Spleen (tissue), 13 donors: ENCODE measurements at places on chromosomes 1 and 21. TPM values are rescaled to one million over a fixed set of nuclear protein-coding genes. Genes with fewer than 3 reads are reported as not detected.

- H3K27ac ChIP-seq = no peak overlapping the region
- H3K36me3 ChIP-seq = no peaks in the 10 kb centered on the region
- DNase-seq = no peak
- no peaks in the 10 kb centered on the region for H3K27me3 ChIP-seq
- peaks cover 38% of the 10 kb centered on the region for H3K4me1 ChIP-seq
Measured at GRCh38 chr1:209689477-209689876, 14.3 kb downstream of the G0S2 start.

DNA sequence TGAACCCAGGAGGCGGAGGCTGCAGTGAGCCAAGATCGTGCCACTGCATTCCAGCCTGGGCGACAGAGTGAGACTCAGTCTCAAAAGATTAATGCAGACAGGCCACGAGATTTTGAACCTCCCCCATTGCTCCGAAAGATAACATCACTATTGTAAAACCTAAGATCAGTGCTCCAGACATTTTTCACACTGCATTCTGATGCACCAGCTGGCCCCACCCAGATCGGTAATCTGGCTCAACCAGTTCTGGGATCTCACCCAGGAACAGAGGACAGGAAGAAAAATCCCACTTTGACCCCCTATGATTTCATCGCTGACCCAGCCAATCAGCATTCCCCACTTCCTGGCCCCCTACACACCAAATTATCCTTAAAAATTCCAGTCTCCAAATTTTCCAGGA, 10.7 kb upstream of the CSRP1 start:
- H3K36me3 ChIP-seq = no peaks in the 10 kb centered on the region
- H3K4me1 ChIP-seq = peaks cover 4% of the 10 kb centered on the region
- no peak for DNase-seq

DNA sequence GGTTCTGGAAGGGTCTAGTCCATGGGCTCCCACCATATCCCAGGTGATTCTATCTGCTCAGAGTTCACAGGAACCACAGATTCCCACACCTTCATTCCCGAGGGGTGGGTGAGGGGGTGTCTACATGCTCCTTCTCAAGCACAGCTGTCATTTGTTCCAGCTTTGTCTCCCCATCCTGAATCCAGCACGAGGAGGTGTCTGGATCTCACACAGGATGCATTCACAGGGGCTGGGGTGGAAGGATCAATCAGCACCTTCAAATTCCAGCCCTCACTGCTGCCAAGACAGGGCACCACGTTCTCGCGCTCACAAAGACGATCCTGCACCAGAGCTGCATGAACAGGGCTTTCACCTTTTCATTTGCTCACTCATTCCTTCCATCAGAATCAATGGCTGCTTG, 52.7 kb downstream of the TCP10L start:
- H3K4me1 ChIP-seq = no peaks in the 10 kb centered on the region
- H3K4me3 ChIP-seq = no peak overlapping the region
- H3K27ac ChIP-seq = no peak overlapping the region
- no peak for DNase-seq
- H3K27me3 ChIP-seq = no peaks in the 10 kb centered on the region

DNA sequence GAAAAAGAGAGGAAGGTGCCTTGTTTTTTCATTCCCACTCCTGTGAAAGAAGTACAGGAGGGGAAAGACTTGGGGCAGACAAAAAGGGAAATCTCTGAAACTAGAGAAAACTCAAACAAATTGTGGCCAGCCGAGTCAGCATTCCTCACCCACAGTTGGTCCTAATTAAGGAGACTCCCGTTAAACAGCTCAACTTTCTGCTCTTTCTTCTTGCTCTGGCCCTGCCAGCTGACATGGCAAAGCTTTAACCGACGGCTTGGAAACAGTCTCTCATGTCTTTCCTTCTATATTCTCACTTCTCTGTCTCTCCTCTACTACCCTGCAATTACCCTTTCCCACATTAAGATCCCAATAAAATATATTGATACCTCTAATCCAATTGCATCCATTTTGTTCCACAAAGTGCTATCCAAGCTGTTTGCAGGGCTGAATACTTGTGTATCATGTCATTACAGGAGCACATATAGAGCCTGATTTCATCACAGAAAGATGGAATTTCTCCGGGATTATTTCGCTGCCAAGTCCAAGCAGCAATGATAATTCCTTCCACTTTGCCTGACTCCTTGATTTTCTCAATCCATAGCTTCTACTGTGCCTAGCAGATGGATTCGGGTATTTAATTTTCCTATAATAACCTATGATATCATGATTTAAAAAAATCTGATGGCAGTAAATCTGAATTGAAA, 65.4 kb upstream of the IPO9 start:
- DNase-seq = no peak
- peaks cover 4% of the 10 kb centered on the region for H3K4me1 ChIP-seq
- no peak overlapping the region for H3K27ac ChIP-seq

Gene CATSPERE
- total RNA-seq = 1.5 TPM

Gene PRELP
- total RNA-seq = 32.3 TPM

Gene OR2AK2
- 1.8 TPM for total RNA-seq

Gene FCMR
- total RNA-seq = 265 TPM
